Mucosa of gallbladder (tissue), 1 donor: ENCODE measurements at places on chromosomes 16 and 17. TPM values are rescaled to one million over a fixed set of nuclear protein-coding genes. Genes with fewer than 3 reads are reported as not detected.

The HOXB9 gene
- total RNA-seq = 0.26 TPM

DNA sequence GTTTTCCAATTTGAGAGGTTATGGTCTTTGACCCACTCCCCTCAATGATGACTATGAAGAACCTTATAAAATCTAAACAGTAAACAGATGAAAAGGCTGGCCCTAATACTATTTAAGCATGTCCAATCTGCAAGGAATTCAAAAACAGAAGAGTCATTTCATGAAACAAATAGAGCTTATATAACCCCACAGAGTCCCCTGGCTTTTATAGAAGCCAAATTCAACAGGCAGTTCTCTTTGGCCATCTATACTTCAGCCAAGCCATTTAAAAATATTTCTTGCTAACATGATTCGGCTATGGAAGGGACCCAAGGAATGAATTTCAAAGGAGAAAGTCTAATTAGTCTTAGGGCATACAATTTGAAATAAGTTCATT is 43.4 kb downstream of the SPOP start:
- DNase-seq = no peak

The PSMD3 gene
- total RNA-seq = 69.5 TPM

DNA sequence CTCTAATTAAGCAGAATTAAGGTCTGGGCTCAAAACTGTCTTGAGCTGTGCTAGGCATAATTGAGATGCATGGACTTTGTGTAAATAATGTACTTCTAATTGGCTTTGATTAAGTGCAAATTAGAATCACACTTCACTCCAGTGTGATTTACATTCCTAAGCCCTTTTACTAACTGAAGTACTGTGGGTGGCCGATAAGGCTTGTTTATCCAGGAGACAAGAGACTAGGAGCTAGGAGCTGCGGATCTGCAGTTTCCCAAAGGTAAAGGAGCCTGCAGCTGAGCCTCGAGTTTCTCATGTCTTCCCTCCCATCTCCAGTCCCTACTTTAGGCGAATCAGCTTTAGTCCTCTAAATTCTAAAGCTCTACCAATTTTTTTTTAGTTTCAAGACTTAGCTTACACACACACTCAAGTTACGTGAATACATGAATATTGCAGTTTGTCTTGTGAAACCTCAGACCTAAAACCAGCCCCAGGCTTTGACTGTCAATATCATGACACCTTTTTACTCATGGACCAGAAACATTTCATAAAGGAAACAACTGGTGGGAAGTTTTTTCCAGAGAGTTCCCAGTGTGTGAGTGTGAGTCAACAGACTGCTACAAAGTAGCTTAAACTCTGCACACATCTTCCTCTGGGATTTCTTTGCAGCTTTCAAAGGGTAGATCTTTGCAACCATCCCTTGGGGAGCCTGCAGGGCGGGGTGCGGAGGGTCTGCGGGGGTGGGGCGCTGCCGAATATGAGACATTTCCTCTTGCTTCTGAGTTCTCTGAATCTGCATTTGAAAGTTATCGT is 113.9 kb upstream of the TBX2 start:
- DNase-seq = no peak

GRCh38 chr17:80858301-80859001 is 133.2 kb upstream of the CHMP6 start:
- no peak for DNase-seq

The GAS2L2 gene
- total RNA-seq = not detected

The APOBR gene
- 3.3 TPM for total RNA-seq

DNA sequence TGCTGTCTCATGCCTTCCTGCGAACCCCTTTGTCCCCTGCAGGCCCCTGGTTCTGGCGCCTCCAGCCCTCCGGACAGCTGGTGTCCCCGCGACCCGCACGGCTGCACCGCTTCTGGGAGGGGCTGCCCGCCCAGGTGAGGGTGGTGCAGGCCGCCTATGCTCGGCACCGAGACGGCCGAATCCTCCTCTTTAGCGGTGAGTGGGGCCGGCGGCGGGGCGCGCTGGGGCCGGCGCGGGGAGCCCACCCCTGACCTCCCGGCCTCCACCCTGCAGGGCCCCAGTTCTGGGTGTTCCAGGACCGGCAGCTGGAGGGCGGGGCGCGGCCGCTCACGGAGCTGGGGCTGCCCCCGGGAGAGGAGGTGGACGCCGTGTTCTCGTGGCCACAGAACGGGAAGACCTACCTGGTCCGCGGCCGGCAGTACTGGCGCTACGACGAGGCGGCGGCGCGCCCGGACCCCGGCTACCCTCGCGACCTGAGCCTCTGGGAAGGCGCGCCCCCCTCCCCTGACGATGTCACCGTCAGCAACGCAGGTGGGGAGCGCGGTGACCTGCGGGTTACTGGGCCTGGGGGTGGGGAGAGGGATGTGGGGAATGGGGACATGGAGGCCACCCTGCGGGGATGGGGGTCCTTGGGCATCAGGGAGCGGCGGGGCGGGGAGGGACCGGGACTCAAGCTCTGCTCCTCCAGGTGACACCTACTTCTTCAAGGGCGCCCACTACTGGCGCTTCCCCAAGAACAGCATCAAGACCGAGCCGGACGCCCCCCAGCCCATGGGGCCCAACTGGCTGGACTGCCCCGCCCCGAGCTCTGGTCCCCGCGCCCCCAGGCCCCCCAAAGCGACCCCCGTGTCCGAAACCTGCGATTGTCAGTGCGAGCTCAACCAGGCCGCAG is 7.1 kb upstream of the IL32 start:
- DNase-seq = no peak

The KRT40 gene
- not detected for total RNA-seq

GRCh38 chr17:75036643-75037268 is 10.0 kb downstream of the ATP5PD start:
- peak; percentile 73 for DNase-seq

The ADORA2B gene
- 0.72 TPM for total RNA-seq

DNA sequence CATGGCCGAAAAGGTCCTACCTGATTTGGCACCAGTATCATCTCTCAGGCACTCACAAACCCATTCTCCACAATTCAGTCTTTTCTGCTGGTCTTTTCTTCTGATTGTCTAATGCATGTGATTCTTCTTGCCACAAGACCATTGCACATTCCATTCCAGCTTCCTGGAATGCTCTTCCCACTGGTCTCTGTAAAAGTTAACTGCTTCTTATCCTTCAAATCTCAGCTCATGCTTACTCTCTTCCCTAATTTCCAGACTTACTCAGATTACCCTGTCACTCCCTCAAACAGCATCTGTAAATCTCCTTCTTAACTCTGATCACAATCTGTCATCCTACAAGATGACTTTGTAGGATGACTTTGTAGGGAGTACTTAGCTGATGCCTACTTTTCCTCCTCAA is 320.2 kb downstream of the MAP2K6 start:
- no peak for DNase-seq

The RHBDL1 gene
- total RNA-seq = 5.5 TPM

- DNase-seq = no peak
These were observed 3.3 kb upstream of the FBXL20 start for GRCh38 chr17:39404542-39405378.

DNA sequence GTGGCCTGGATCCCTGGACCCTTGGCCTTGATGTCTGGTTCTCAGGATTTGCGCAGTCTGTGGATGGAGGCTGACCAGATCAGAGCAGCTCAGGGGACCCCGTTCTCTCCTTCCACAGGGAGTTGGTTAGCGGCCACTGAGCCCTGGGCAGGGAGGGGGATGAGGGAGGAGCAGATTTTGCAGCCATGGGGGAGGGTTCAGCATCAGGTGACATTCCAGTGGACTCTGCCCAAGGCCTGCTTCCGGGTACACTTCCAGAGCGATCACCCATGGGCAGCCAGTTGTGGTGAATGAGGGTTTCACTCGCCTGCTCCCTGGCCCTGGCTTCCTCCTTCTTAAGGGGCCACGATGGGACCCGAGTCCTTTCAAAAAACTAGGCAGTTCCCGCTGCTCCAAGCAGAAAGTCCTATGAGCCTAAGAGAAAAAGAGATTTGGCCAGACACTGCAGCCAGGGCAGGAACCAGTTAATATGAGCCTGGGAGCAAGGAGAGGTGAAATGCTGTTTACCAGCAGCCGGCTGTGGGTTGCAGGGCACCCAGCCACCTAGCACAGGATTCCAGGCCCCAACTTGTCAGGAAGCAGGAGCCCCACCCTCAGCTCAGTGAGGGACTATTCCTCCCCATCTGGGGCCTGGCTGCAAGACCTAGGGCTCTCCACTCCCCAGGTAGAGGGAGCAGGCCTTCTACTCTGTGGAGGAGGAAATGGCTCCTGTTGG is 4.7 kb upstream of the GPRC5C start:
- DNase-seq = peak; percentile 77

- no peak for DNase-seq
These were observed 28.7 kb upstream of the DNAI2 start for GRCh38 chr17:74245145-74245831.
